ENCODE measurements at places on chromosomes 13 and 19.

- DNase-seq = no peak
Observed at GRCh38 chr13:29937841-29938240, 87.4 kb upstream of the UBL3 start.

GRCh38 chr13:92959790-92960189, 266.8 kb upstream of the GPC6 start:
- no peak for DNase-seq

DNA sequence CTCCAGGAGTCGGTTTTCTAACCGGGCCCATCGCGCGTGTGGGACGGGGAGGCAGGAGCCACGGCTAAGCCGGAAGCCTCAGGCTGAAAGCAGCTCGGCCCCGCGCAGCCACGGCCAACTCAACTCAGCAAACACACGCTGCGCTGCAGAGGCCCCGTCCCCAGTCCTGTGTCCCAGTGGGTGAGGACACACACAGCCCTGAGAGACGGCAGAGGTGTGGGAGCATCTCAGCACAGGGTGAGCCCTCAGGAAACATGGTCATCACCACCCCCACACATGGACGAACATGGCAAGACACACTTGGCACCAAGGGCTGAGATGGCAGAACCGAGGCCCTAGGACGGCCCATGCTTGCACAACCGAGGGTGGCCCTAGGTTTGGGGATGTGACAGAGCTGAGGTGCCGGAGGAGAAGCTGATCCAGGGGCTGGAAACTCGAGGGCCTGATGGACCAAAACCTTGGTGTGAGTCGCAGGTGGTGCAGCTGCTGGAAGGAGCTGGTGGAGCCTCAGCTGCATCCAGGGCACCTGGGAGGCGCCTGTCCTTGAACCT, 29.0 kb upstream of the C13orf46 start:
- no peak for DNase-seq

DNA sequence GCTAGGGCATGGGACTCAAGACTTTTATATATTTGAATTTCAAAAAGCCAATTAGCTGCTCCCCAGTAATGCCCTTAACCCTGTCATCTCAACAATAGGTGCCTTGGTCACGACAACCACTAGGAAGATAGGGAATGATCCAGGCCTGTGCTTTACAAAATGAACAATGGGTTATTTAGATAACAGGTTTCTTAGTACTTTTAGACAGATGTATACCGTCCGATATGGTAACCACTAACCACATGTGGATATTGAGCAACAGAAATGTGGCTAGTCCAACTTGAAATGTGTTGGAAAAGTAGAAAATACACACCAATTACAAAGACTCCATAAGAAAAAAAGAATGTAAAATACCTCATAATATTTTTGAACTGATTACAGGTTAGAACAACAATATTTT, 201.2 kb downstream of the LHFPL6 start:
- DNase-seq = no peak

GRCh38 chr13:97498419-97498818, 64.5 kb downstream of the RAP2A start:
- DNase-seq = no peak

- peak; percentile 90 for DNase-seq
Observed at GRCh38 chr13:99176309-99177276, 24.1 kb upstream of the UBAC2 start.

DNA sequence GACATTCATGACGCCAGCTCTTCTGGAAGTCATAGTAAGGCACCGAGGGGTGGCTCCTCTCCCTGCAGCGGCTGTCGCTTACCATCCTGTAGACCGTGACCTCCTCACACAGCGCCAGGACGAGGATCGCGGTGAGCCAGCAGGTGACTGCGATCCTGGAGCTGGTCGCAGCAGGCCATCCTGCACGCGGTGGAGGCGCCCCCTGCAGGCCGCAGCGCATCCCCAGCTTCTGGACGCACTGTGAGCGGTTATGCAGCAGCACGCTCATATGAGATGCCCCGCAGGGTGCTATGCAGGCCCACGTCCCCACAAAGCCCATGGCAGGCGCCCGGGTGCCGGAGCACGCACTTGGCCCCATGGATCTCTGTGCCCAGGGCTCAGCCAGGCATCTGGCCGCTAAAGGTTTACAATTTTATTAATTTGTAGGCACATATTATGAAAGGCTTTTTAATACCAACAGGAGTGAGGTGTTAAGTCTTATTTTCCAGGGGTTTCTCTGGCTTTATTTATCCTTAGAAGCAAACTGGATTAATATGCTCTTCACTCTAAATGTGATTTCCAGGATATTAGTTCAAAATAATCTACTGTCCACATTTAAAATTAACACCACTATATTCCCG, 35.6 kb upstream of the PSPC1 start:
- DNase-seq = peak; percentile 68

DNA sequence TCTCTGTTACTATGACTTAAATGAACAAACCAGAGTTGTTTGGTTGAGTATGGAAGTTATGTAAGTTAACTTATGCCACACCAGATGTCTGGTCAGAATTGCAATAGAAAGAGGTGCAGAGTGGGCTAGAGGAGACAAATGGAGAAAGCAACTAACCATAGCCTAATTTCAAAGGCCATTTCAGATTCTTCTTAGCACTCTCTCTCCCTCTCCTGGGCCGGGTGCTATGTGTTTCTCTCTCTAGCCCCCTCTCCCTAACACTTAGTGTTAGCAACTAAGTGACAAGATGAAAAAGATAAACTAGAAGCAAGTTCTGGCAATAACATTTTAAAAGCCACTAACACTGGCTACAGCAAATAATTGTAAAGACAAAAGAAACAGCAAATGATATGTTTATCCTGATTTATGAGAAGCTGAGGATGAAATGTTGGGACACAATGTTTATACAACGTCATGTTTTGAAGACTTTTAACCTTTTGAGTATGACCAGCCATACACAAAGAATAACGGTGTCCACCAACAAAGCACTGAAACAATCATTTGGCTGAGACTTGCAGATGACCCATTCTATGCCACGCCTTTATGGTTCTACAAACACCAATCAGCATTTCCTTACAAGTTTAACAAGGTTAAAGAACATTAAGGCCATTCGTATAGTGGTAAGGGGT, 18.6 kb downstream of the SERPINE3 start:
- no peak for DNase-seq

DNA sequence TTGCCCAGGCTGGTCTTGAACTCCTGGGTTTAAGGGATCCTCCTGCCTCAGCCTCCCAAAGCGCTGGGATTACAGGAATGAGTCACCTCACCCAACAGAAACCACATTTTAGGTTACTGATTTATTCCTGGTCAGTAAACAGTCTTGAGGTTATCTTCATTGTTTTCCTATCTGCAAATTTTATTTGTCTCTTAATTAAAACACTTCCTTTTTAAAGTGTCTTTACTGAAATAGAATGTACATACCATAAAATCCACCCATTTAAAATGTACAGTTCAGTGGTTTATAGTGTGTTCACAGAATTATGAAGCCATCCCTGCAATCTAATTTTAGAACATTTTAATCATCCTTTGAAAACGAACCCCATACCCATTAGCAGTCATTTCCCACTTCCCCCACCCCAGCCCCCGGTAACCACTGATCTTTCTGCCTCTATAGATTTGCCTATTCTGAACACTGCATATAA, 63.0 kb downstream of the MAP4K1 start:
- DNase-seq = no peak

DNA sequence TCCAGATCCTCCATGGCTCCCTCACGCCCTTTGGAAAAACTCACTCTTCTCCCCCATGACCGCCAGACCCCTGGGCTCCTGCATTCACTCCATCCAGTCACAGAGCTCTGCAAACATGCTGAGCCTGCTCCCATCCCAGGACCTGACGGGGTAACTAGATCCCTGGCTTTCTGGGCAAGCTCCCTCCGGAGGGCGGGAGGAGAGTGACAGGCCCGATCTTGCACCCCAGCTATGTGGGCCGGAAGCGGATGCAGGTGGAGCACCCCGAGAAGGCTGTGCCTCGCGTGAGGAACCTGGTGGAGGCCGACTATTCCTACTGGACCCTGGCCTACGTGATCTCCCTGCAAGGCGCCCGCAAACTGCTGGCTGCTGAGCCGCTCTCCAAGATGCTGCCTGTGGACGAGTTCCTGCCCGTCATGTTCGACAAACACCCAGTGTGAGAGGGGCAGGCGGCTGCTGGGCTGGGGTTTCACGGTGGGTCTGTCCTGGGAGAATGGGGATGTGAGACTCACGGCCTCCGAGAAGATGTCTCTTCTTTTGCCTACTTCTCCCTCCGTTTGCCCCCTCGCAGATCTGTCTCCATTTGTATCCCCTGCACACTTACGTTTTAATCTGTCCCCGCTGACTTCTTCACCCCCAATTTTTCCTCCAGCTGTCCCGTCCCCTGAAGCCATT, 25.2 kb downstream of the COLGALT1 start:
- DNase-seq = no peak

- no peak for DNase-seq
Observed at GRCh38 chr19:29576046-29576606, 30.0 kb upstream of the POP4 start.

DNA sequence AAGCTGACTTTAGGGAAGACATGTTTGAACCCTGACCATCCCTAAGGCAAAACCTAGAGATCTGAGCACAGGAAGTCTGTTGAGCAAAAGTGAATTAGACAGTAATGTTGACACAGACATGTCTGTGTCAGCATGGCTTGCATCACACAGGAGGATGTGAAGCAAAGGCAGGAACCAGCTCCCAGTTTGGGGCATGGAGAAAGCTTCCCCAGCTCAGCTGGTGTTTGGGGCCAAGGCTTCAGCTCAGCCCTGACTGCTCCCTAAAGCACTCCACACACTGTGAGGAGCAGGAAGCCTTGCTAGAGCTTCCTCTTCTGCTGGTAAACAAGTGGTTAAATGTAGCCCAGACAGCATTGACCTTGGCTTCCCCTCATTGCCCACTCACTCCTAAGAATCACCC, 153.8 kb upstream of the UBL3 start:
- no peak for DNase-seq

GRCh38 chr19:30692181-30692811, 320.1 kb downstream of the ZNF536 start:
- DNase-seq = no peak

- DNase-seq = no peak
Observed at GRCh38 chr13:79626924-79627323, 146.0 kb downstream of the NDFIP2 start.

- DNase-seq = no peak
Observed at GRCh38 chr13:46983881-46984280, 87.0 kb upstream of the HTR2A start.

GRCh38 chr13:21446656-21447055, 12.4 kb downstream of the ZDHHC20 start:
- DNase-seq = no peak

- no peak for DNase-seq
Observed at GRCh38 chr13:41077475-41077874, 16.2 kb downstream of the WBP4 start.

DNA sequence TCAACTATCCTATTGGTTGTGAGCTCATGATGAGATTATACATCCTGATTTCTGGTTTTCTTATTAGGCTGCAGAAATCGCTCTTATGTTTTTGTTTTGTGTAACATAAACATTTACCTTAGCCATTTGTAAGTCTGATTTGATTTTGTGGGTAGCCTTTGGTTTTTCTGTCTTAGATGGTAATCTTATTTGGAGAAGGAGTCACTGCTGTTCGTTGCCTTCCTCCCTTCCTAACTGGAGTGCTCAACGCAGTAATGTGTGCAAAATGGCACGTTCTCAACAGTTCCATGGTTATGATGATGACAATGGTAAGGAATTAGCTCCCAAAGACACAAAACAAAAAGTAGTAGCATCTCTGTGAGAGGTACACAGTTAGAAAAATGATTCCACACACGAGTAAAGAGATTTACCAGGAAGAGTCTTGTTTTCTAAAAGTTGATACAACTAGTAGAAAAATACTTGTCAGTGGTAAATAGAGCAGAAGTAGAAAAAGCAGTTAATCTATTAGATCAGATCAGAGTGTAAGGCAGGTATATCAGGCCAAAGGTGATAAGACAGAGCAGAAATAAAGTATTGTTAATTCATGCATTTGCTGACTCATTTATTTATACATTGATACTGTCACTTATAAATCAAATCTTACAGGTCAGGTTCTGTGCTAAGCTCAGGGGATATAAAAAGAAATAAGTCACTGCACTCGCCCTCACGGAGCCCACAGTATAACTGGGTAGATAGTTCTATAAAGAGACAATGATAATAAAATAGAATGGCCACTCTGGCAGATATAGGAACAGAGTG, 270.0 kb downstream of the NALCN start:
- no peak for DNase-seq

DNA sequence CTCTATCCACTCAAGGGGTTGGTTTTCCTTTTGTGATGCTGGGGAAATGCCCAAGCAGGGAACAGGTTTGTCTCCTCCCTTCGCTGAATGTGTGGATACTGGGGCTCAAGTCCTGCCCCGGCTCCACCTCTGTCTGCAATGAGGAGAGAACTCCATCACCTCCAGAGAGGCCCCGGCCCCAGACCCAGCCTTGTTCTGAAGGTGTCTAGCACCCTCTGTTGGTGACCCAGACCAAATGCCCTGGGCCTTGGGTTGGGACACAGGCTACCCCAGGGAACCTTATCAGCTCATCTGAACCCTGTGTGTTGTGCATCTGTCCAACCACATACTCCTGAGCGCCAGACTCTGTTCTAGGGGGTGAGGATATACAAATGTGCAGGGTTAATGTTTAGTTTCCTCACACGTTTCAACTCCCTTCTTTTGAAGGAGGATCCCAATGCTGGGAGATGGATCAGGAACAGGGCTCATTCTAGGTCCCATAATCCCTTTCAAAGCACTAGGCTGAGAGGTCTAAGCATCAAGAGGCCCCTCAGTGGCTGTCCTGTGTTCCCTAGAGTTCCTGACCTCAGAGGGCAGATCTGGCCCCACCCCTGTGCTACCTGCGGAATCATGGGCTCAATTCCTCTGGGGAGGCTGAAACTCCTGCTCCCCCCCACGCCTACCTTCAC, 112.5 kb upstream of the SLC7A1 start:
- peak; percentile 76 for DNase-seq

- DNase-seq = no peak
Observed at GRCh38 chr19:27694361-27695055, 1518.4 kb downstream of the UQCRFS1 start.

- DNase-seq = no peak
Observed at GRCh38 chr13:103097366-103097928, 31.2 kb upstream of the SLC10A2 start.

DNA sequence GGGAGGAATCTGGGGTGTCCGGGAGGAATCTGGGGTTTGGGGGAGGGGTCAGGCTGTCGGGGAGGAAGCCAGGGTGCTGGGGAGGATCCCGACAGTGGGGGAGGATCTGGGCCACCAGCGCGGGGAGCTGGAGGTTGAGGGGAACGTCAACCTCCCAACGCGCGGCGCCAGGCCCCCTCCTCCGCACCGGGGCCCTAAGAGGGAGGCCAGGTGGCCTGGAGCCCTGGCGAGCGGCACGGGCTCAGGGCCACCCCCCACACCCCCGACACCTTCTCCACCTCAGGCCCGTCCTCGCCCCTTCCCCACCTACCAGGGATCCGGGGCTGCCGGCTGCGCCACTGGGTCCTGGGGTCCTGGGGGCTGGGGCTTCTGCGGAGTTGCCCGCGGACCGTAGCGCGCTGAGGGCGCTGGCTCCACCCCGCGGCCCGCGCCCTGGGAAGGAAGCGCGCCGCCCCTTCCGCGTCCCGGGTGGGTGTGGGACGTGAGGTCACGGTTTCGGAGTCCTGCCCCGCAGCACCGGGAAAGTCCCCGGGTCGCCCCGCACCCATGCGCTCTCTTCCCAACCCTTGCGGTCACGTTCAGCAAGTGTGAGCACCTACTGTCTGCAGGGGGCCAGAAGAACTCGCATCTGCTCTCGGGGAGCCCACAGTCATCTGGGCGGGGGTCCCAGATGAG, at the start of gene TICAM1:
Gene TICAM1 (minus strand): TSS at position 409 of the 675 bp plus-strand sequence. CDS start 13,335 bp downstream, outside the sequence.
- DNase-seq = peak; percentile 52

- no peak for DNase-seq
Observed at GRCh38 chr19:19418555-19419260, 13.2 kb downstream of the GATAD2A start.

- DNase-seq = no peak
Observed at GRCh38 chr19:54608792-54609191, 15.4 kb downstream of the LILRA1 start.

Measured in Caco-2 (cell line).